Mucosa of descending colon (tissue), 3 donors: ENCODE measurements at places on chromosomes 5 and 9.

DNA sequence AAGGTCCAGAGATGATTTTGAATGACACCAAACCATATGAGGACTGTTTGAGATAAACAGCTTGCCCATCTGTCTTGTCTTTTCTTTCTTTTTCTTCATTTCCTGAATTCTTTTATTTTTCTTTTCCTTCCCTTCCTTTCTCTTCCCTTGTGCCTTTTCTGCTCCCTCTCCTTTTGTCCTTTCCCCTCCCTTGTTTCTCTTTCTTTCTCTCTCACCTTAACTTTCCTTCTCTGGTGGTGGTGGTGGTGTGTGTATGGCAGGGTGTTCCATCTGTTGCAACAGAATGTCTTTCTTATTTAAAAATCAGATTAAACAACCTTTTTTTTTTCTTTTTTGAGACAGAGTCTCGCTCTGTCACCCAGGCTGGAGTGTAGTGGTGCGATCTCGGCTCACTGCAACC is 3.8 kb upstream of the PDCL start:
- DNase-seq: no peak

GRCh38 chr9:79689576-79689975 is 117.8 kb downstream of the TLE4 start:
- no peak for DNase-seq

DNA sequence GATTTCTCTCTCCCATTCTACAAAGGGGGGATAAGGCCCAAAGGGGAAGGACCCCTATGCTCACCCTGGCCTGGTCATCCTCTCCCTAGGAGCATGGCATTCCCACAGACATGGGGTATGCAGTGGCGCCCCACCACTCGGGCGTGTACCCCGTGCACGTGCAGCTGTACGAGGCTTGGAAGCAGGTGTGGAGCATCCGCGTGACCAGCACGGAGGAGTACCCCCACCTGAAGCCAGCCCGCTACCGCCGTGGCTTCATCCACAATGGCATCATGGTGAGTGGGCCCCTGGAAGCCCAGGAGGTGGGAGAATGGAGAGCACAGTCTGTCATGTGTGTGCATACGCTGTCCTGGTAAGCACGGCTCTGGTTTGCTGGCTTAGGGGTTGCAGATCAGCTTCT is 27.7 kb downstream of the NDST1 start:
- DNase-seq: peak; percentile 49

DNA sequence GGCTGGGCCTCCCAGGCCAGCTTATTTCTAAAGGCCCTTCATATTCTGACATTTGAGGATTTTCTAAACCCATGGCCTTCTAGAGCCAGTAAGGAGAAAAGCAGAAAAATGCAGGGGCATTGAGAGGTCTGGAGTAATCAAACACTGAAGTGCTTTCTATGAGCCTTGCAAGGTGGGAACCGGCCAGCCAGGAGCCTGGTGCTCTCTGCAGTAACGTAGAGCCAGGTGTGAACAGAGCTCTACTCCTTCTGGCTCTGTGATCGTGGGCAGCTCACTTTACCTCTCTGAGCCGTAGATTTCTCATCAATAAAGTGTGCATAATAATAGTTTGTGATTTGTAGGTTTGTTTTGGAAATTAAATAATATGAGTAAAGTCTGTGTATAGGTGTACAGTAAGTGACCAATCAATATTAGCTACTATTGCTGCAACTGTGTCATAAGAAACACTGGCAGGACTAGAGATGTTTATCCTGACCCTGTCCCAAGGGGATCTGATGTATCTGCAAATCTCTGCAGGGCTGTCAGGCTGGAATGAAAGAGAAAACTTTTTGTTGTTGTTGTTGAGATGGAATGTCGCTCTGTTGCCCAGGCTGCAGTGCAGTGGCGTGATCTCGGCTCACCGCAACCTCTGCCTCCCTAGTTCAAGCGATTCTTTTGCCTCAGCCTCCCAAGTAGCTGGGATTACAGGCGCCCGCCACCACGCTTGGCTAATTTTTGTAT is 2.7 kb downstream of the SYNPO start:
- DNase-seq: no peak

GRCh38 chr9:90909747-90910283 is 108.2 kb downstream of the SYK start:
- DNase-seq: no peak

GRCh38 chr5:94932259-94932658 is 313.8 kb downstream of the SLF1 start:
- no peak for DNase-seq

DNA sequence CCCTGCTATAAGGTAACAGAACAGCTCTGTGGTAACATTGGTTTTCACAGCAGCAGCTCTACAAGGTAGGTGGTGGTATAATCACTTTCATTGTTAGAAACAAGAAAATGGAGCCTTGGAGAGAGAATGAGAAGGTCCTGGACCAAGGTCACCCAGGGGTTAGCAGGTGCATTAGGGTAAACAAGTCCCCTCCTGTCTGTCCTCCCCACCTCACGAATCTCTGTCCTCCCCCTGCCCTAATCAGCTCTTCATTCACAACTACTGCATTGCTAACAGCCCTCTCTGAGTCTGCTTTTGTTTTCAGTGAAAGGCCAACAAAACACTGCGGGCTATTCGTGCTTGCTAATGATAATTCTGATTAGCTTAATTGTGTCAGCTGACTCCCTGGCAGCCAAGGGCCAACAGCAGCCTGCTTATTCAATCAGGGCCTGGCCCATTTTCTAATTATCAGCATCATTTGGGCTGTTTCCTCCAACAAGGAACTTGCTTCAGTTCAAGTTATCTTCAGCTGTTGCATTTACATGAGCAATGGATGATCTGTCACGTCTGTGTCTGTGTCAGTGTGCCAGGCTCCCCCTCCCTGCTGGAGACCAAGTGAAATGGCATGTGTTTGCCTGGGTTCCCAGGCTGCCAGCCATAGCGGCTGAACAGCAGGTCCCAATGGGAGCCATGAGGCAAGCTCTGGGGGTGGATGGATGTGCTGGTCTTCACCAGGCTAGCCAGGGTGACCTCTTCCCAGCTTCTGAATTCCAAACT is 56.7 kb upstream of the EQTN start:
- no peak for DNase-seq

DNA sequence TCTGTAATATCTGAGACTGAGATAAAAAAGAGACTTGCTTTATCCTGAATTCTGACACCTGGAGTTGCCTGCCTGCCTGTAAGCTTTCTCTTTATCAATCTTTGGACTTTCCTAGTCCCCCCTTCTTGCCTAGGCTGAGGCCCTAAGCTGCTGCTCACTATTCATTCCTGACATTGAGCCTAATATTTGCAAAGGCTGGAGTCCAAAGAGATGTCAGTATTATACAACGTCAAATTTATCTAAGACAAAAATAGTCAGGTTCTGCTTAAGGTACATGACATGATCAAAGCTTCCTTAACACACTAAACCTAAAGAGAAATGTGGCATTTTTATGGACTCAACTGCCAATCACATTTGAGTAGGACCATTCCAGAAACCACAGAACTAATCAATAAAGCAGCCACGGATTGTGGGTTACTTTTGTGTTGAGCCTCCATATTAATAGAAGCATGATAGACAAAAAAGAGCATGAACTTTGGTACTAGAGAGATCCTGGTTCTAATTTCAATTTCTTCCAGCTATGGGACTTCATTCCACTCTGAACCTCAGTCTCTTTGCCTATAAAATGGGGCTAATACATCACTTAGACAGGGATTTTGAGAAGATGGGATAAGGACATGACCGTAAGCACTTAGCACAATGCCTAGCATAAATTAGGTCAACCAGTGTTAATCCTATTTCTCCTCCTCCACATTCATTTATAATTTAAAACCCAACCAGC is 56.1 kb downstream of the IL33 start:
- no peak for DNase-seq

DNA sequence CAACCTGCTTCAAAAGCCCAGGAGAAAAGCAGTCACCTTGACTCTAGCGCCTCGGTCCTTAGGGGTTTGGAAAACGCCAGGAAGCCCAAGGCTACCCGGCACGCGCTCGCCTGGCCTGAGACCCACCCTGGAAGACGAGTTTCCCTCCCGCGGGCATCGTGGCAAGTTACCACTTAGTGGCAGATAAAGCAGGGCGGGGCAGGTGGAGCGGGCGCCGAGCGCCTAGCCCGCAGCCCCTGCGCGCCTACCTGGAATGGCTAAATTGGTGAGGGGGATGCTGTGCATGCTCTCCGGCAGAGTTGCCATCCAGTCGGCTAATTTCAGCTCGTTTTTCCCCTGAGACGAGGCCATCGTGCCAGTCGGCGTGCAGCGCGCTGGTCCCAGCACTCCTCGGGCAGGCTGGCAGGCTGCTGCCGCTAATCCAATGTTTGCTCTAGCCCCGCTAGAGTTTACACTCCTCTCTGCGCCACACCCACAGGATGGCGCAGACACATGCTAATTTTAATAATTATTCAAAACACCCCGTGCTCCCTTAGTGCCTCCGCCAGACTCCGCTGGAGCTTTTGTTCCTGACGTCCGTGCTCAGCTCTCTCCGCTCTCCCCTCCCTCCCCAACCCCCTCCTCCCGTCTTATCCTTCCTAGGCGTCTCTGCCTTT is at the start of gene PLCXD3:
Gene PLCXD3, minus strand, starts transcription at position 426 of the 656 bp plus-strand sequence. Its CDS starts 75 bp downstream, at position 351.
- DNase-seq: peak; percentile 31

DNA sequence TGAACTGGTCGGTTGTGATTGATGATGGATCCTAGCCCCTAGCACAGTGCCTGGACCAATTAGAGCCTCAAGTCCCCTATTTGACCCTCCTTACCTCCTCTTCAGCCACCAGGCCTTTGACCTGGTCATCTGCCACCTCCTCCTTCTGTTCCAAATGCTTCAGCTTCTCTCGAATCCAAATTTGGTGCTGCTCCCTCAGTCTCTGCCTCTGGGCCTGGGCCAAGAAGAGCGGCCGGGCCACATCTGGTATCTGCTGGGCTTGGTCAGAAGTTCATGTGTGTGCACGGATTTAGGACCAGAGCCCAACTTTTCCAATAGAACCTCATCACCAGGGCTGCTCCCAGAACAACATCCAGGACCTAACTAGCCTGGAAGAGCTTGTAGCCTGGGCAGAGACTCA is 6.5 kb downstream of the SLC35A4 start:
- no peak for DNase-seq
